Cortex of kidney (tissue), 1 donor: ENCODE measurements at places on chromosomes 13 and 19.

GRCh38 chr19:8255426-8256125, 46.4 kb downstream of the CERS4 start:
- no peak for DNase-seq

DNA sequence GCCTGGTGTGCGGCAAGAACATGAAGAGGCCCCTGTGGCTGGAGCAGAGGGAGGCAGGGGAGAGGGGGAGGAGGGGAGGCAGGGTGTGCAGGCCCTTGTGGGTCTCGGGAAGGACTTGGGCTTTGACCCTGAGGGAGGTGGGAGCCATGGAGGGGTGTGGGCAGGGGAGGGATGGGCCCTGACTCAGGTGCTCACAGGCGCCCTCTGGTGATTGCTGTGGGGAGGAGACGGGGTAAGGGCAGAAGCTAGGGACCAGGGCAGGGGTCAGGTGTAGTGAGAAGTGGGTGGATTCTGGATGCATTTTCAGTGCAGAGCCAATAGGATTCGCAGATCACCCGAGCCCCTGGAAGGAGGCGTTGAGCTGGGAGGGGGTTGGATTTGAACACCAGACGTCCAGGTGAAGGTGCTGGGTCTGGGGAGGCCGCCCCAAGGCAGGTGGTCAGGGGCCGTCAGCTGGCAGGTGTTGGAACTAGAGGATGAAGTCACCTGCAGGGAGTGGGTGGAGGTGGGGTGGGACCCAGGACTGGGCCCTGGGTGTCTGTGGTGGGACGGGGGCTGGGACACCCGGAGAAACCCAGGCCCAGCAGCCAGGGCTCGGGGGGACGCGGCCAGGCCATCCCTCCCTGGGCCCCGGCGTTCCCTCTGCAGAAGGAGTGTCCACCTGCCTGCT, 185.4 kb downstream of the KDM4B start:
- no peak for DNase-seq

- no peak for DNase-seq
These were observed 41.7 kb upstream of the CEACAM20 start for GRCh38 chr19:44570984-44571684.

DNA sequence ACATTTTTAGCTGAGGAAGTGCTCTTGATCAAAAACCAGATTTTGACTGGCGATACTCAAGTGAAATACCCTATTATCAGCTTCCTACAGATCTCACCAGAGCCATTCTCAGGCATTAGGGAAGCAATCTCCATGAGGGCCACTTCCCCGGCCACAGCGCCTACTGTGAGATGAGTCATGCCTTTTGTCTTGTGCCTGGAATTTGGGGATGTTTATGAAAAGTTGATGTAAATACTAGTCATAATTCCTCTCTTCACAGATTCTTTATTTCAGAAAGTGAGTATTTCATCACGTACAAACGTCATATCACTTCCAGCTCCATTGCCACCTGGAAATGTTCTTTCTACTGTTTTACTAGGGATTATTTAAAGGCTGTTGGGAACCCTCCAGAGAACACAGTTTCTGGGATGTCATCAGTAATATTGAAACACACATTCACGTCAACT, 25.3 kb upstream of the SLC46A3 start:
- no peak for DNase-seq

DNA sequence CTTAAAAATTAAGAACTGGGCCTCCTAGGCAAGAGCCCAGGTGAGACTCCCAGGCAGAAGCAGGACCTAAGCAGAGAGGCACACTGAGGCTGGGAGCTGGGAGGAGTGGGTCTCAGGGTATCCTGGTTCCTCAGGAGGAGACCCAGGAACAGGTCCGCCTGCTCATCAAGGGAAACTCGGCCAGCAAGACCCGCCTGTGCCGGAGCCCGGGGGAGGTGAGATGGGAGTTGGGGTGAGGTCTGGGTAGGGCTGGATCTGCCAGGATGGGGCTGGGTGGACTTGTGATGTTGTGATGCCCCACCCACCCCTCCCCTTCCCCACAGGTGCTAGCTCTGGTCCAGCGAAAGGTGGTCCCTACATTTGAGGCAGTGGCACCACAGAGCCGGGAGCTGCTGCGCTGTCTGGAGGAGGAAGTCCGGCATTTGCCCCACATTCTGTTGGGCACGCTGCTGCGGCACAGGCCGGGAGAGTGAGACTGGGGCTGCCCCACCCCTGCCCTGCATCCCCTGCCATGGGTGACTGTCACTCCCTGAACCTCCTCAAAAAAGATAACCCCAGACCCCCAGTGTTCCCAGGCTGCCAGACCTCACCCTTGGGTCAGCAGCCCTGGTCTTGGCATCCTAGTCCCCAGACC, 6.9 kb downstream of the HAUS5 start:
- DNase-seq: no peak

DNA sequence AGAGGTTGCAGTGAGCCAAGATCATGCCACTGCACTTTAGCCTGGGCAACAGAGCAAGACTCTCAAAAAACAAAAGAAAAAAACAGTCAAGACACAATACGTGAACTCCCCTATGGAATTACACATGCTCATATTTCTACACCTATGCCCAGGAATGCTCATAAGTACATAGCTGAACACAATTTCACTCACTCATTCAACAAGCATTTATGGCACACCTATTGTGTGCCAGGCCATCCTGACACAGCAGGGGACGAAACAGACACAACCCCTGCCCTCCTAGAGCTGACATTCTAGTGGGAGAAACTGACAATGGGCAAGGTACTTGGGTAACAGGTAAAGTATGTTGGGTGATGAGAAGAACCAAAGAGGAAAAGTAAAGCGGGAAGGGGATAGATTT, 9.5 kb downstream of the AXL start:
- DNase-seq: no peak

- no peak for DNase-seq
These were observed 12.5 kb upstream of the MYCBP2 start for GRCh38 chr13:77339408-77339807.
